ENCODE measurements at places on chromosomes 12 and 14.

DNA sequence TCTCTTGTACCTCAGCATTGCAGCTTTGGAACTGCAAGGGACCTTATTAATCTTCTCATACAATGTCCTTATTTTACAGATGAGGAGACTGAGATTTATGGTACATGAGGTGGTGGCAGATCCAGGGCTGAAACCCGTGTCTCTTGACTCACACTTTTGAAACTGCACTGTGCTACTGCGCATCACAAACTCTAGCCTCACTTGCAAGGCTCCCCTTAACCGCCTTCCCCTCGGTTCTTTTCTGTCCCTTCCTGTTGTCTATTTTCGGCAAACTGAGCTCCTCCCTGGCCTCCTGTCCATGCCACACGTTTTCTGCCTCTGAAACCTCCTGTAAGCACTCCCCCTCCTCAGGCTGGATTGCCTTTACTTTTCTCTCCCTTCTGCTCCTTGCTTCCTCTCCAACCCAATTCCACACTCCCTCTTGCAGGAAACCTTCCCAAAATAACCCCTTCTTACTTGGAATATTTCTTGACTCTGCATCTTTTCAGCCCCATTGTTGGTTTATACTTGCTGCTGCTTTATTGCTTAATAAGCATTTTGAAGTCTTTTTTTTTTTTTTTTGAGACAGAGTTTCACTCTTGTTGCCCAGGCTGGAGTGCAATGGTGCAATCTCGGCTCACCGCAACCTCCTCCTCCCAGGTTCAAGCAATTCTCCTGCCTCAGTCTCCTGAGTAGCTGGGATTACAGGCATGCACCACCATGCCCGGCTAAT lies 72.4 kb upstream of the CISTR start:
- DNase-seq = no peak

DNA sequence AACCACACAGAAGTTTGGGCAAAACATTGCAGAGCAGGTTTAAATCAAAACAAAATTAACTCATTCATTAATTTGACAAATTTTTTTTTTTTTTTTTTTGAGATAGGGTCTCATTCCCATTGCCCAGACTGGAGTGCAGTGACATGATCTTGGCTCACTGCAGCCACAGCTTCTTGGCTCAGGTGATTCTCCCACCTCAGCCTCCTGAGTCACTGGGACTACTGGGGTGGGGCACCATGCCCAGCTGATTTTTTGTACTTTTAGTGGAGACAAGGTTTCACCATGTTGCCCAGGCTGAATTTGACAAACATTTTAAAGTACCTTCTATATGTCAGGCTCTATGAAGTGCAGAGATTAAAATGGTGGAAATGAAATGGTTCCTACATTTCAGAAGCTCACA lies 257.1 kb upstream of the NPAS3 start:
- no peak for DNase-seq

DNA sequence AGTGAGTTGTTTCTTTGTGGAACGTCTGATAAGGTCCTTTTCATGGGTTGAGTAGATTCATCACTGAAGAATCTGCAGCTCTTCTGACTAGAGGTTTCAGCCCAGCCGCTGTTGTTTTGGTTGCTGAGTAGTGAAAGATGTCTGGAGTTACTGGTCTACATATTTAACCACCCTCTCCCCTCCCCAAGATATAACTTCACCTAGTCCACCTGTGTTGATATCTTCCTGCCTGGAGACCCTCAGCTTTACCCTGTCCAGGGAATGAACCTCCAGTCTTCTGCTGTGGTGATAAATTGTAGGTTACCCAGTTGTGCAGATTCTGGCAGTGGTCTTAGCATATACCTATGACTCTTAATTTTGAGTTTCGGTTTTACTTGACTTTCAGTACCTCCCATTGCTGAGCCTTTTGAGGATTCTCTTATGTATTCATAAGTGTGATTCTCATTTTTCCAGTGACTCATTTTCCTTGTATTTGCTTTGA lies 62.9 kb downstream of the CCDC91 start:
- peak; percentile 82 for DNase-seq

DNA sequence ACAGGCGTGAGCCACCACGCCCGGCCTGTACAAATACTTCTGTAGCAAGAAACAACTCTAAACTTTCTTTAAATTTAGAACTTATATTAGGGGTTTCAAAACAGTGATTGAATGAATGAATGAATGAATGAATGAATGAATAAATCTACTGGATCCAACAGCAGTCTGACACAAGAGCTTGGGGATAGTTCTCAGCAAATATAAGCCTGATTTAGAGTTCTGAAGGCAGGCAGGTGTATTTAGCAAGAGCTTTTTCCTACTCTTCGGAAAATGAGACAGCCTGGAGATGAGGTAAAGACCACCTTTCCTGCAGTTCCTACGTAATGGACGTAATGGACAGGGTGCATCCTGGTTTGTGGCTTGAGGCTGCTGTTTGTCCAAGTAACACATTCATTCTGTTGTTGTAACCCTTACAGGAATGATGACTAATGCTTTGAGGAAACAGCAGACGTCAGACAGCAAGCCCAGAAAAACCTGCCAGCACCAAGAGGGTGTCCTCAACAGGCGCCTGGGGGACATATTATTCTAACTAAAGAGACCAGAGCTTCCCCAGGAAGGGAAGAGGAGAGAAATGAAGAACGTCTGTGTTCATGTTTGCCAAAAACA lies 277.4 kb upstream of the SOX5 start:
- no peak for DNase-seq

DNA sequence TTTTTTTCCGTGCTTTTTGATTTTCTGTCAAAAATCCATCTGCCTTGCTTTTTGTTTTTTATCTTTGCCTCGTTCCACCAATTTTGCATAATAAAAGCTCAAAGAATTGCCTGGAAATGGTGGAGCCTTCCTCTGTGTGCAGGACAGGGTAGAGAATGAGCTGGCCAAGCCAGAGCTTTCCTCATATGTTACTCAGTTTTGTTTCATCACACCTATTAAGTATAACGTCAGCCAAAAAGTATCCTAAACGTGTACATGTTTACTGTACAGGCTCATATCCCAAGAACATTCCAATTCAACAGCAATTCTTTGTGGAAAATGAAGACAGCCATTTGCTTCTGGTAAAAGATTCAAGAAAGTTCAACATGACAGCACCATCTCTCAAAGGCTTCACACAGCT lies 191.2 kb upstream of the LMNTD1 start:
- no peak for DNase-seq

DNA sequence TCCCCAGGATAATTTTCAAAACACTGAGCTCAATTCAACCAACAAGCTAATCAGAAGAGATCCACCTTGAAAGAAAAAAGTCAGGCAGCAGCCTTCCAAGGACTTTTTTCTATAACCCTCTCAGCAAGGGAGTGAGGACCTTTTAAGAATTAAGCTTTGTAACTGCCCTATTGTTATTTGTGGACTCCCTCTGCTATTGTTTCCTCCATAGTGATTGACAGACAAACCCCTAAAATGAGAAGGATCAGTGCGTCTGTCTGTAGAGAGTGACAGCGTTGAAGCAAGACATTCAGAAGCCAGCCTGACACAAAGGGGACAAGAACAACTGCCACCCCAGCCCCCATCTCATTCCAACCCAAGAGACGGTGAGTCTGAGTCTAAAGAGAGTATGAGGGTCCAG lies 30.3 kb upstream of the BTG1 start:
- no peak for DNase-seq

- peak; percentile 48 for DNase-seq
Measured at GRCh38 chr14:98955036-98955740, 316.8 kb downstream of the BCL11B start.

- DNase-seq = no peak
Measured at GRCh38 chr12:16323010-16323409, 24.4 kb upstream of the MGST1 start.

DNA sequence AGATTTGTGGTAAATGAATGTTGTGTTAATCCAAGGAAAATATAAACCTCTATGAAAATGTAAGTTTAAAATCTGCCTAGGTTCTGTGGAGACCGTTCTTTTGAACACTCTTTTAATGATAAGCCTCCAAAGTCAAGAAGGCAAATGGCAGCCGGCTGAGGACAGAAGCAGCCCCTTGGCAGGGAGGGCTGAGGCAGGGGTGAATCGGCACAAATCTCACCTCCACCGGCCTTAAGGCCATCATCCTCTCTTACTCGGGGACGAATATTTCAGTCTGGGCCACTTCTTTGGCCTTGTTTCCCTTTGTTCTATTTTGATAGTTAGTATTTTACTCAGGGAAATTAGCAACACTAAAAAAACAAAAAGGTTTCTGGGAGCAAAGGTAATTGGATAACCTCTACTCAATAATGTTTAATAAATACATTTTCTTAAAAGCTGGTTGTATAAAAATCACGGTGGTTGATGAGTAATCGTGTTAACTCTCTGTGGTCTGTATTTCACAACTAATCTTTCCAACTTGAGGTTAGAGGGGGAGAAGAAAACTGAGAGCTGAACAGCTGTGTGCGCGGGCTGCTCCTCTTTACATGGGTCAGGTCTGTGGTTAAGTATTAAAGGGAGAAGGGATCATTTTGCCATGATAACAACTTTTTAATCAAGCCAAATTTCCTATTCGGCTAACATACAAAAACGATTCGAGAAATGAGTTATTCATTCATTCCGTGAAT lies 18.6 kb downstream of the LGMN start:
- DNase-seq = no peak

DNA sequence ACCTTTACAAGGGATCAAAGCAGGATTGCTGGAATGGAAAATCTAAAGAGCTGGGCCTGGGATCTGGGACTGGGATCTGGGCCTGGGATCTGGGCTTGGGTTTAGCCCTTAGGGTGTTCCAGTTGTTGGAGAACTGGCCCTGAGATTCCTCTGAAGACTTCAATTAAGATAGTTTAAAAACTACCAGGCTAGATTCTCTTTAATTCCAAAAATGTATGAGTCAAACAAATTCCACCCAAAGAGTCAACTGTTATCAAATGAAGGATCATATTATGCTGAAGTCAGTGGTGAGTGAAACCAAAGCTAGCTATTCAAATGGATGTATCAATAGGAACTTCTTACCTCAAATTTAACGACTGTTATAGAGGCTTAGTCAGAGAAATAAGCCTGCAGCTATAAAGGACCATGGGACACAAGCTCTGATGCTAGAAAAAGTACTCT lies 40.5 kb downstream of the LIMA1 start:
- DNase-seq = no peak

DNA sequence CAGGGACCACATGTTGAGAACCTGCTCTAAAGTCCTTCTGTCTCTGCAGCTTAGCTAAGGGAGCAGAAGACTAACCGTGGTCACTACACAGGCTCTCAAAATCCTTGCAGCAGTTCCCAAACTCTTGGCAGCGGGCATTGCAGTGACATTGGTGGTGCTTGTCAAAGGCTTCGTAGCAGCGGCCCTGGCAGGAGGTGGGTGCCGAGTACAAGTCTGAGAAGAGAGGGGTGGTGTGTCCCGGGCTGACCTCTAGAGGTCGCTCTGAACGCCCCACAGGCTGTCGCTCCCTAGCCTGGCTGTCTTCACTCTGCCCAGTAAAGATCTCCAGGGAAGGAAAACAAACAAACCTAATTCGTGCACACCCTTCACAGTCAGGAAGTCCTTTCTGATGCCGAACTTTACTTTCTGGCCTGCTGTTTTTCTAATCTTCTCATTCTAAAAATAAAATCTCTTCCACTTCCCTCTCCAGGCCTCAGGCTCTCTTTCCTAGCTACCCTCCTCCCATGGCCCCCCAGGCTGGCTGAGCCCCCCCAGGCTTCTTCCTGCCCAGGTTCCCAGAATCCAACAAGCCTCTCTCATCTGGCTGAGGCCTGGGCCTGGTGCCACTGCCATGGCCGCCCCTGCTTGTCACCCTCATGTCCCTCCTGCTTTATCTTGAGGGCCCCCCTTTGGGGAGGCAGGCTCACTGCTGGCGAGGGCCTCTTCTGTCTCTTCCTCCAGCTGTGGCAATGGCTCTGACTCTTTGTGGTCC lies 7.7 kb downstream of the ENDOU start:
- peak; percentile 73 for DNase-seq

DNA sequence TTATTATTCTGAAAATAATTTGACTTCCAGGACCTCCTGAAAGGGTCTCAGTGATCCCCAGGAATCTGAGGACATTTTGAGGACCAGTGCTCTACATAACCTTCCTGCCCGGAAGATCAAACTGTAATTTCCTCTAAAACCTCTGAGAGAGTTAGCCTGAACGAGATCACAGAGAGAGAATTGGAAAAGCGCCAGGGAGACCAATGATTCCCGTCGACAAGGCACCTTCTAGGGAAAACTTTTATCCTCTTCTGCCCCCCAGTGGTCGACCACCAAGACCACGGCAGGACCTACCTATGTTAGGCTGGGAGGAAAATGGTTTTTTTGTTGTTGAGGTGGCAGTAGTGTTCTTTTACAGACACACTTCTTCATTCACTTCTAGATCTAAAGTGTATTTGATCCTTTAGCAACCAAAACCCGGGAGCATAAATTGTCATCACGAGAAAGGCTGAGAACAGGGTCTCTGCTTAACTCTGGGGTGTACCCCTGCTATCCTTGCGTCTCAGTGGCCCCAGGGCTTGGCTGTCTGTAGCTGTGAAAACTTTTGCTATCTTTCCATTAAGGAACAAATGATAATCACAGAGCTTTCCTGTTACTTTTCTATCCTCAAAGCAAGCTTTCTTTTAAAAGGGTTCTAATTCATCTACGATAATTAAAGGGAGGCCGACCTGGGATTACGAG lies 62.9 kb upstream of the NID2 start:
- peak; percentile 70 for DNase-seq

GRCh38 chr12:110739894-110740293 lies 2.8 kb downstream of the PPP1CC start:
- DNase-seq = no peak

GRCh38 chr12:23217158-23217557 lies 592.2 kb downstream of the ETNK1 start:
- no peak for DNase-seq

DNA sequence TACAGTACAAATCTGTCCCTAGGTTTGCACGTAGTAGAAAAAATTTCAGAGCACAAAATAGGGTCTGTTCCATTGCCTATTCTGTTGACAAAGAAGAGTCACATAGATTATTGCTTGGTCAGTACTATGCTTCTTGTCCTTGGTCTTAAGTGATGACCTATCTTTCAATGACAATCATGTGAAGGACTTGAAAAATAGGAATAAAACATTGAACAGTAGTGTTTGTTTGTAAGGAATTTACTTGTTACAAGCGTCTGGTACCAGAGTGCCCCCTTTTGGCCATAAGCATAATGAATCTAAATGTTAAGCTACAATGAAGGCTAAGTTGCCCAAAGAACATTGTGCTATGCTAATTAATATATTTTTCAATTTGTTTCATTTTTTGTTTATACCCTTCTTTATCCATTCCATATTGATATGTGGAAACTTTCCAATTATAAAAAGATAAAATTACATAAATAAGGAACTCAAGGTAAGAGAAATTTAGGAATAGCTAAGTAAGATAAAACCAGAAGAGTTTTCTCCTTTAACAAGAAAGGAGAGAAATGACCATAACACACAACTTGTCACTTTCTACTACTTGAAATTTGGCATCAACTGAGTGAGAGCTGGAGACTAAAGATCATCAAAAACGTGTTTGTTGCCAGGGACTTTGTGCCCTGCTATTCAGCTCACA lies 204.7 kb downstream of the EPS8 start:
- DNase-seq = no peak

GRCh38 chr14:50910495-50911420 lies 33.5 kb downstream of the PYGL start:
- DNase-seq = no peak

GRCh38 chr14:75274899-75275569 lies 3.6 kb upstream of the FOS start:
- DNase-seq = no peak
